ENCODE measurements at places on chromosomes 1 and 21. TPM values are rescaled to one million over a fixed set of nuclear protein-coding genes. Genes with fewer than 3 reads are reported as not detected.

The PRKAB2 gene
- 7.0 TPM for total RNA-seq

GRCh38 chr1:152996633-152997400, 4.7 kb upstream of the SPRR3 start:
- no peak for DNase-seq

DNA sequence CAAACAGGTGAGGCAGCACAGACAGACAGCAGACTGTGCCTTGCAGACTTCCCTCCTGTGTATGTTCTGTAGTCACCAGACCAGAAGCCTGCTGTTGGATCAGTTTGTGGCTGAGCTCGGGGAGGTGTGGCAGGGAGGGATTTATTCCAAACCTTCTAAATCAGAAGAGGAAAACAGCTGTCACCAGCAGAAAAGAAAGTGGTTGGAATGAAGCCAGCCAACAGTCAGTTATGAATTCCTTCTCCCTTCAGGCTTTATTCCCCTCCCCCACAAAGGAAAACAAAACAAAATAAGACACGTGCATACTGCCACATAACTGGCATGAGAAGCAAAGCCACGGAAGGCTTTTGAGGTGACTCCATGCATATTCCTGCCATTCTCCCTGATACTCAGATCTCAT, 19.0 kb upstream of the PIGV start:
- DNase-seq, result no peak

GRCh38 chr1:240947438-240948224, 335.7 kb upstream of the GREM2 start:
- no peak for DNase-seq

- no peak for DNase-seq
These were observed 46.6 kb downstream of the KIAA0040 start for GRCh38 chr1:175145899-175146528.

GRCh38 chr1:116338400-116338799, 34.6 kb upstream of the ATP1A1 start:
- no peak for DNase-seq

DNA sequence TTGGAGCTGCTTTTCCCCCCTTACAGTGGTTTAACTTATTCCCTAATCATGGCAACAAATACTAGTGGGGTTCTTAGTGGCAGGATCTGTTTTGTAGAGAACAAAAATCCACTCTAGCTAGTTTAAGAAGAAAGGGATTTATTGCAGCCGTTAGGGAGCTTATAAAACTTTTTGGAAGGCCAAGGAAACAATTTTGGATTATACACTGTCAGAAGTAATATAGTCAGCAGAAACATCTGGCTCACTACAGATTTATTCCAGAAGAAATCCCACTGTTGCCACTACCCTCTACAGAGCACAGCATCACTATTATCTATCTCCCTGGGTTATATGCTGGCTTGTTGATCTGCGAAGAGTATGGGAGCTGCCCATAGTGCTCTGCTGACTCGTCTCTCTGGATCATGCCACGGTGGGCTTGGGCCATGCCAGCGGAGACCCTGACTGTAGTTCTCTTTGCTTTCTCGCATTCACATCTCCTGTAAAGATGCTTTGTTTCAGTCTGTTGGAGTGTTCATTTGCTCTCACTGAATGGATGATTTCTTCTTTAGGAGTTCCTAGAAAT, 107.5 kb downstream of the ODF2L start:
- DNase-seq, result no peak

The EVA1C gene
- total RNA-seq, result 10.4 TPM

- DNase-seq, result no peak
These were observed 349.1 kb upstream of the FMN2 start for GRCh38 chr1:239742416-239743109.

The SLAMF1 gene
- total RNA-seq, result 103 TPM

GRCh38 chr1:228343191-228343661, 63.4 kb downstream of the TRIM11 start:
- peak; percentile 3 for DNase-seq

GRCh38 chr21:33069243-33069642, 698 bp upstream of the OLIG1 start:
- DNase-seq, result no peak

Measured in activated CD4-positive, alpha-beta T cell treated with anti-CD3 and anti-CD28 coated beads for 36 hours (primary cell).